ENCODE measurements at places on chromosomes 6 and 20. TPM values are rescaled to one million over a fixed set of nuclear protein-coding genes. Genes with fewer than 3 reads are reported as not detected.

The GRIK2 gene
- not detected for total RNA-seq

The REV3L gene
- 11.9 TPM for total RNA-seq

The RIMS4 gene
- 0.07 TPM for total RNA-seq

The RPL10A gene
- total RNA-seq: 2,507 TPM

DNA sequence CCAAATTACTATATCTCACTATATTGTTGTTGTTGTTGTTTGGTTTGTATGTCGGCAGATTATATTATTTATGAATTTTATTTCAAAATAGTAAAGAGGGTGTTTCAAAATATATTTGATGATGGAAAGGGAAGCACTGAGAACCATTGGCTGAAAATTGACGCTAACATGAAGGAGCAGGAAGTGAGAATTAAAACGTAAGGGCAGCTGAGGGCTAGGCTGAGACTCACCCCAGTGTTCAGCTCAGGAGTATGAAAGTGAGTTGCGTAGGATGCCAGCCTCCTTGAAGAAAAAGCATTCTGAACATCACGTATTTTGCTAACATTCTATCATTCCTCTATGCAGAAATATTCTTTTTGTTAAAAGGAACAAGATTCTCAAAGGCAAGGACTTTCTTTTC is 10.7 kb upstream of the IPCEF1 start:
- DNase-seq: no peak
- H3K27ac ChIP-seq: no peak overlapping the region
- no peaks in the 10 kb centered on the region for H3K36me3 ChIP-seq
- peaks cover 27% of the 10 kb centered on the region for H3K4me1 ChIP-seq

GRCh38 chr6:136977075-136977474 is 55.0 kb downstream of the SLC35D3 start:
- no peak overlapping the region for H3K27ac ChIP-seq
- no peaks in the 10 kb centered on the region for H3K4me1 ChIP-seq
- DNase-seq: no peak
- no peak overlapping the region for H3K4me3 ChIP-seq

- H3K36me3 ChIP-seq: no peaks in the 10 kb centered on the region
- no peak overlapping the region for H3K27ac ChIP-seq
- H3K4me1 ChIP-seq: no peaks in the 10 kb centered on the region
These were observed 26.6 kb downstream of the RIN2 start for GRCh38 chr20:19784511-19785172.

- no peaks in the 10 kb centered on the region for H3K36me3 ChIP-seq
- no peaks in the 10 kb centered on the region for H3K4me1 ChIP-seq
- no peak overlapping the region for H3K27ac ChIP-seq
- H3K4me3 ChIP-seq: no peak overlapping the region
These were observed 84.1 kb upstream of the TSHZ2 start for GRCh38 chr20:52888096-52888495.

- no peak overlapping the region for H3K4me3 ChIP-seq
- H3K27ac ChIP-seq: no peak overlapping the region
- peak; percentile 7 for DNase-seq
- peaks cover 2% of the 10 kb centered on the region for H3K27me3 ChIP-seq
- H3K36me3 ChIP-seq: no peaks in the 10 kb centered on the region
These were observed 89.4 kb downstream of the GRM4 start for GRCh38 chr6:34056305-34057108.

- no peak overlapping the region for H3K27ac ChIP-seq
- no peak for DNase-seq
- peaks cover 30% of the 10 kb centered on the region for H3K4me1 ChIP-seq
These were observed 2.5 kb downstream of the ZDHHC14 start for GRCh38 chr6:157383471-157383870.
